ENCODE measurements at places on chromosomes 12 and 14.

- H3K27ac ChIP-seq, result no peak overlapping the region
- no peaks in the 10 kb centered on the region for H3K36me3 ChIP-seq
- H3K27me3 ChIP-seq, result peaks cover 24% of the 10 kb centered on the region
Observed at GRCh38 chr14:94501588-94502516, 7.4 kb downstream of the SERPINA12 start.

DNA sequence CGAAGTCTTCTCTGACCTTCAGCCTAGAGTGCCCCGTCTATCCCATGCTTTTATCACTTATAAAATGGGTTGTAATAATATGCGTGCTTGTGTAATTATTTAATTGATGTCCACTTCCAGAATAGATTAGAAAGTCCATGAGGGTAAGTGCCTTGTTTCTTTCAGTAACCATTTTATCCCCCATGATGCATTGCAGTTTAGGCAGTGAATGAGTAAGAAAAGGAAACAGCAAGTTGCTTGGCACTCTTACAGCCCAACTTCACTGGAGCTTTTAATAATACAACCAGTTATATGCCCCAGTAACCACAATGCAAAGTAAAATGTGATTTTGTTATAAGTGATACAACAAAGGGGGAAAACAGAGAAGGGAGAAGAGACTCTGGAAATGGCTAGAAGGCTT lies 287.3 kb downstream of the MED13L start:
- H3K27me3 ChIP-seq, result no peaks in the 10 kb centered on the region
- H3K36me3 ChIP-seq, result peaks cover 44% of the 10 kb centered on the region
- DNase-seq, result no peak
- peaks cover 17% of the 10 kb centered on the region for H3K4me1 ChIP-seq

DNA sequence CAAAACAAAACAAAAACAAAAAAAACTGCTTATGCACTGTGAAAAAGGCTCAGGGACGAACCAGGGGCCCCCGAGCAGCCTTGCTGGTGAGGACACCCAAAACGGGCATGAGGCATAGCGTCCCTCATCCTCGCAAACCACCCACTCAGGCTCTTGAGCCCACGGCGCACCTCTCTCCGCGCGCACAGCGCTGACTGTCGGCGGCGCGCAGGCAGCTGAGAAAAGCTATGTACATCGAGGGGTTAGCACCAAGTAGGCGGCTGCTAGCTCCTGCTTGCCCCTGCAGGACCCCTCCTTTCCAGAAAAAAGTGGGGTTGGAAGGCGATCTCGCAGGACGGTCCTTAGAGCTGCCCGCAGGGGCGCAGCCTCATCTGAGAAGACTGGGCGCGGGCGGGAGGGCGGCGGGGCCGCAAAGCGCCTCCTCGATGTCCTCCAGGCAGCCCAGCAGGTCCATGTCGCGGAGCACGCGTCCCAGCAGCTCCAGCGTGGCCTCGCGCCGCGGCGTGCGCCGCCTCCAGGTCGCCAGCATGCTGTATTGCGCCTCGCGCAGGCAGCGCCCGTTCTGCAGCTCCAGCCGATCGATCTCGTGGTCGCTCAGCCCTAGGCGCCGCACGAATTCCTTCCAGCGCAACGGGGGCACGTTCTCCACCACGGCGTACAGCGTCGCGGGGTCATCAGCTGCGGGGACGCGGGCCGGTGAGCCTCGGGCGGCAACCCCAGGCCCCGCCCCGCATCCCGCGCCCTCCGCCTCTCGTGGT lies 12.8 kb downstream of the TNFRSF1A start:
- no peak overlapping the region for H3K4me3 ChIP-seq
- H3K4me1 ChIP-seq, result peaks cover 20% of the 10 kb centered on the region
- peaks cover 39% of the 10 kb centered on the region for H3K36me3 ChIP-seq

GRCh38 chr12:89862511-89863445 lies 154.1 kb upstream of the ATP2B1 start:
- no peak overlapping the region for H3K27ac ChIP-seq
- H3K36me3 ChIP-seq, result no peaks in the 10 kb centered on the region
- no peak for DNase-seq
- peaks cover 26% of the 10 kb centered on the region for H3K4me1 ChIP-seq
- H3K27me3 ChIP-seq, result no peaks in the 10 kb centered on the region
- no peak overlapping the region for H3K4me3 ChIP-seq

DNA sequence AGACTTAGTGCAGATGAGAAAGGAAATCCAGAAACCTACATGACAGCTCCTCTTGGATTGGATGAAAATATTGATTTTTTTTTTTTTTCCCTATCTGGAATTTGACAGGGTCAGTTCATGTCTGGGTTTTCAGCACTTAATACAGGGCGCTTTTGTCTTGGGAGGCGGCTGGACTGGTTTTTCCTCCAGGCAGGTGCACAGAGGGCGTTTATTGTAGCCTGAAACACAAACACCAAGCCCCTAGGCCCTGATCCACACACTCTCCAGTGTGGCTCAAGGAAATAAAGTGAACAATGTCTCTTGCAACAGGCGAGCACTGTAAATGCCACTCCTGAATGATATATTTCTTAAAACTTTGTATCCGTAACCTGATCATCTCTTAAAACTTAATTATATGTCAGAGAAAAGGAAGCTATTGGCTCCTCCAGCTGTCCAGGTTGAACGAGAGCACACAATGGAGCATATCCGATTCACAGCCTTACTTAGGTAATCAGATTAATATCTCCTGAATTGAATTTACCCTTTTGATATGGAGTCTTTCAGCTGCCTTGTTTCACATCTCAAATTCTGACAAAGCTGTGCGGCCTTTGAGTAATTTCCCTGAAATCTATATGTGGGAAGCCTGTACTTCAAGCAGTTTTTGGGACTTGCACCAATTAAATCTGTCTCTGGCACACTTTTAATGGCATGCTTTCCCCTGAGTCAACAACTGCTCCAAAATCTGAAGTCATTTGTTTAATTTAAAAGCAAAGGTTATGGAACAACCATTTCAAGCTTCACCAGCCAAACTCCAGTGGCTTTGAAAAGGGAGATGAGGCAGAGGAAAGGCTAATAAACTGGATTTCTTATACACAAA lies 485.7 kb downstream of the ZFP36L1 start:
- H3K27ac ChIP-seq, result peak overlapping the region; percentile 93
- H3K4me1 ChIP-seq, result peaks cover 57% of the 10 kb centered on the region
- H3K36me3 ChIP-seq, result peaks cover 17% of the 10 kb centered on the region
- H3K27me3 ChIP-seq, result no peaks in the 10 kb centered on the region
- H3K4me3 ChIP-seq, result peak overlapping the region; percentile 44

GRCh38 chr12:52356031-52356761 lies 11.1 kb downstream of the KRT85 start:
- H3K4me3 ChIP-seq, result no peak overlapping the region
- H3K27me3 ChIP-seq, result peaks cover 16% of the 10 kb centered on the region
- DNase-seq, result no peak

- DNase-seq, result no peak
- no peaks in the 10 kb centered on the region for H3K27me3 ChIP-seq
- peaks cover 22% of the 10 kb centered on the region for H3K4me1 ChIP-seq
- no peak overlapping the region for H3K4me3 ChIP-seq
- H3K27ac ChIP-seq, result no peak overlapping the region
- no peaks in the 10 kb centered on the region for H3K36me3 ChIP-seq
Observed at GRCh38 chr14:32403688-32404087, 74.6 kb downstream of the AKAP6 start.

DNA sequence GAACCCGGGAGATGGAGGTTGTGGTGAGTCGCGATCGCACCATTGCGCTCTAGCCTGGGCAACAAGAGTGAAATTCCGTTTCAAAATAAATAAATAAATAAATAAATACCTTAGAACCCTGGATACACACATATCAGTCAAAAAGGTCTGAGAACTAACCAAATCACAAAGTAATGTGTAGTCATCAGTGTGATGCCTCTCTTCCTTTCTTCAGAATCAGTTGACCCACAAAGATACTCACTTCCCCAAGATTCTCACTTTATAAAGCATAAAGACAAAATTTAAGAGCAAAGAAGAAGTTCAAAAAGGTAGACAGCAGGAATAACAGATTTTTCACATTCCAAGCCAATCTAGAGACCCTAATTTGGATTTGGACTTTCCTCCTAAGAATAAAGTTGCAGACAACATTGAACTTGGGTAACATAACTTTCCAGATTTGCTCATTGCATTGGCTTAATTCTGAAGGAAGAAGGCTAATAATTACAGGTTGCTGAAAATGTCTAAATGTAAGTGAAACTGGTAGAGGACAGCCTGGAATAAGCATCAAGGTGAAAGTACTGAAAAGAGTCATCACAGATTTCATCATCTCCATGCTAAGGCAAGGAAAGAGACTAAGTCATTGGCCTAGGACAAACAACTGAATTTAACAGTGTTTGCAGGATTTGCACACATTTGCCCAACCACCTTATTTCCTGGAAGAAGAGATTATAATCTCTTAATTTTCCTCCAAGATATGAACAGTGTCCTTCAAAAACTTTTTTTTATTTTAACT lies 17.4 kb downstream of the TMED10 start:
- no peak overlapping the region for H3K4me3 ChIP-seq
- DNase-seq, result no peak
- peaks cover 18% of the 10 kb centered on the region for H3K4me1 ChIP-seq

DNA sequence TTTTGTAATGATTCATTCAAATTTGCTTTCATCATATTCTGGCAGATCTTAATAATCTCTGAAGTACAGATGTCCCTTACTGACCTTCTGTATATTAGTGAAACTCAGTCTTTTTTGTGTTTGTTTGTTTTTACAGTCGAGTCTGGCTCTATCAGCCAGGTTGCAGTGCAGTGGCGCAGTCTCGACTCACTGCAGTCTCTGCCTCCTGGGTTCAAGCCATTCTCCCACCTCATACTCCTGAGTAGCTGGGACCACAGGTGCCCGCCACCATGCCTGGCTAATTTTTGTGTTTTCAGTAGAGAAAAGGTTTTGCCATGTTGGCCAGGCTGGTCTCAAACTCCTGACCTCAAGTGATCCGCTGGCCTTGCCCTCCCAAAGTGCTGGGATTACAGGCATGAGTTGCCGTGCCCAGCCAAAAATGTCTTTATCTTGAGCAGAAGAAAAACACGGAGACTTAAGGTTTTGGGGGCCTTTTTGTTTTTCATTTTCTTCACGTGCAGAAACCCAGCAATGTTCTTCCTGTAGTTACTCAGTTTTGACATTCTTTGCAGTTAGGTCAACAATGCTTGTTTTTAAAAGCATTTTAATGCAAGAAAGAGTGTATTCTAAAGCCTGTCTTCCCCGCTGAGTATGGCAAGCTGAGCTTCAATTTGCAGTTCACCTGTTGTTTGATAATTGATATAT lies 79.5 kb downstream of the FAR2 start:
- no peak overlapping the region for H3K4me3 ChIP-seq
- no peaks in the 10 kb centered on the region for H3K27me3 ChIP-seq
- H3K27ac ChIP-seq, result no peak overlapping the region
- no peaks in the 10 kb centered on the region for H3K4me1 ChIP-seq

GRCh38 chr14:89093083-89093730 lies 268.8 kb downstream of the TTC8 start:
- no peak for DNase-seq
- H3K27ac ChIP-seq, result no peak overlapping the region
- no peaks in the 10 kb centered on the region for H3K27me3 ChIP-seq
- H3K36me3 ChIP-seq, result no peaks in the 10 kb centered on the region

- no peak for DNase-seq
- H3K36me3 ChIP-seq, result no peaks in the 10 kb centered on the region
- H3K4me3 ChIP-seq, result peak overlapping the region; percentile 48
- peak overlapping the region; percentile 98 for H3K27ac ChIP-seq
- peaks cover 24% of the 10 kb centered on the region for H3K4me1 ChIP-seq
Observed at GRCh38 chr12:51389302-51389999, 1.8 kb downstream of the GALNT6 start.

DNA sequence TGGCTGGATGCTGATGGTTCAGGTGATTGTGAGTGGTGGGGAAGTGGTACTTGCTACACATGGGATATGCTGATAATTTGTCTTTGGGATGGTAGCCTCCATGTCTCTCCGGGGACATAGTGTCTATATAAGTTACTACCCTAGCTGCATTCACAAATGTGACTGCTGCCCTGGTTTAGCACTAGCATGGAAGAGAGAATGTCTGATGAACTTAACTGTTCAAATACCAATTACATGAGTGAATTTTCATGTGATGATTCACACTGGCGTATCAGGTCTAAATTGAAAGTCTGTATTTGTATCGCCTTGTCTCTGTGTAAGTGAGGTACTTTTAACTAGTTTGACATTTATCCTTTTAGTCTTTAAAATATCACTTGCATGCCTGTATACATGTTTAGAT lies 34.4 kb downstream of the ATF7IP start:
- H3K27ac ChIP-seq, result peak overlapping the region; percentile 4
- no peaks in the 10 kb centered on the region for H3K27me3 ChIP-seq
- no peak overlapping the region for H3K4me3 ChIP-seq
- H3K36me3 ChIP-seq, result peaks cover 55% of the 10 kb centered on the region
- peaks cover 10% of the 10 kb centered on the region for H3K4me1 ChIP-seq

- peaks cover 5% of the 10 kb centered on the region for H3K4me1 ChIP-seq
- no peaks in the 10 kb centered on the region for H3K36me3 ChIP-seq
- DNase-seq, result no peak
- no peak overlapping the region for H3K27ac ChIP-seq
Observed at GRCh38 chr12:114477989-114478395, 72.0 kb upstream of the TBX5 start.

DNA sequence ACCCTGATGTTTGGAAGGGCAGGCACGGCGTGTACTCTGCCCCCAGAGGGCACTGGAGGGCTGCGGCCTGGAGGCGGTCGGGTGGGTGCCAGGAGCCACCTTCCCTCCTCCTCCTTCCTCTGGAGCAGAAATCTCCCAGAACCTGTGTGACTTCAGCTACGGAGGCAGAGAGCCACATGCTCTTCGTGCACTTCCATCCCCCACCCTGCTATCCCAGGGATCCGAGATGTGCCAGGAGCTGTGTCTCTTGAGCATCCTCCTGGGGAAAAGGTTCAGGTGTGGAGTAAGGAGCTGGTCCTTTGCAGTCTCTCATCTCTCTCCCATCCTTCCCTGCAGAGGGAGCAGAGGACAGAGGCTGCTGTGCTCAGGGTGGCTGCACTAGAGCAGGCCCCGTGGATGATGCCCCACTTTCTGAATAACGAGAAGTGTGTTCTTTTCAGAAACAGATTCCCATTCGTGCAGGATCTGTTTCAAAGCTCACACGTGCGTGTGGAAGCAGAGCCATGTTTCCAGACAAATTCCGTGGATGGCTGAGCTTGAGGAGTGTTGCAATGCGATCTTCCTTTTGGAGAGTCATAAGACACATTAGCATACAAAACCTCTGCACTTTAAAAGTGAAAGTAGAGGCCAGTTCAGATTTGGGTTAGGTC lies 162.9 kb downstream of the ADGRD1 start:
- H3K27me3 ChIP-seq, result peaks cover 6% of the 10 kb centered on the region
- no peaks in the 10 kb centered on the region for H3K36me3 ChIP-seq
- no peak overlapping the region for H3K4me3 ChIP-seq
- H3K27ac ChIP-seq, result no peak overlapping the region
- peaks cover 32% of the 10 kb centered on the region for H3K4me1 ChIP-seq

DNA sequence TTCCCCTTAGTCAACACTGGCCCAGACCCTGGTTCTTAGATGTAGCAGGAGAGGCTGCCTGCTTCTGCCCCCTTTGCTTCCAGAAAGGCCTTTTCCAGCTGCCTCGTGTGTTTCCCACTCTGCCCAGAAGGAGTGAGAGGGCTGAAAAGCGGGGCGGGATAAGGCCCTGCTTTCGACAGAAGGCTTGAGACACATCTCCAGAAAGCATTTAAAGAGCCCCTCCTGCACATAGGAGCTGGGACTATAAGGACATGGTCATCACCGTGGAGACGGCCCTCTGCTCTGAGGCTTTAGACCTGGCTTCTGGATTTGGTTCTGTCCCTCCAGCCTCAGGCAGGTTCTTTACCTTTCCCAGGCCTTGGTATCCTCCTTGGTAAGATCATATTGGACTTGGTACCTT lies 11.9 kb downstream of the CALM1 start:
- H3K27ac ChIP-seq, result peak overlapping the region; percentile 17
- no peaks in the 10 kb centered on the region for H3K27me3 ChIP-seq
- no peak for DNase-seq
- no peak overlapping the region for H3K4me3 ChIP-seq
